SHP77 (cell line): ENCODE measurements at places on chromosomes 16 and 17.
A peak's percentile ranks its signal among the peaks of the same experiment; 100 is the strongest.

- DNase-seq: no peak
Measured at GRCh38 chr16:14378689-14379467, 251.2 kb downstream of the PARN start.

- no peak for DNase-seq
Measured at GRCh38 chr17:2459917-2460271, 51.8 kb downstream of the METTL16 start.

GRCh38 chr16:55257966-55258613 is 65.9 kb upstream of the IRX6 start:
- peak; percentile 1 for DNase-seq

- no peak for DNase-seq
Measured at GRCh38 chr16:51210087-51210486, 59.0 kb upstream of the SALL1 start.

DNA sequence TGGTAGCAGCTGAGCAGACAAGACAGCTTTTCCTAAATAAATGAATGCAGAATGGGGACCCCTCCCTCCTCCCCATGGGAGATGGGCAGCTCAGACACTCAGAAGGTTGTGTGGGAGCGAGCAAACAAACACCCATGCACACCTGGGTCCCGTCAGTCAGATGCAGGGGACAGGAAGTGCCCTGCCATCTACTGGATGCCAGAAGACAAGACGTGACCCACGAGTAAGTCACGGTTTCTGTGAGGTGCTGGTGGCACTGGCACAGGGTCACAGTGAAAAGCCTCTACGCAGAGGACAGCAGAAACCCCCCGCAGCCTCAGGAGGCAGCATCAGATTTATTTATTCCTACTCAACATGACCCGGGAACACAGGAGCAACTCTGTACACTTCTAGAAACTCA is 8.4 kb downstream of the HBQ1 start:
- DNase-seq: no peak

DNA sequence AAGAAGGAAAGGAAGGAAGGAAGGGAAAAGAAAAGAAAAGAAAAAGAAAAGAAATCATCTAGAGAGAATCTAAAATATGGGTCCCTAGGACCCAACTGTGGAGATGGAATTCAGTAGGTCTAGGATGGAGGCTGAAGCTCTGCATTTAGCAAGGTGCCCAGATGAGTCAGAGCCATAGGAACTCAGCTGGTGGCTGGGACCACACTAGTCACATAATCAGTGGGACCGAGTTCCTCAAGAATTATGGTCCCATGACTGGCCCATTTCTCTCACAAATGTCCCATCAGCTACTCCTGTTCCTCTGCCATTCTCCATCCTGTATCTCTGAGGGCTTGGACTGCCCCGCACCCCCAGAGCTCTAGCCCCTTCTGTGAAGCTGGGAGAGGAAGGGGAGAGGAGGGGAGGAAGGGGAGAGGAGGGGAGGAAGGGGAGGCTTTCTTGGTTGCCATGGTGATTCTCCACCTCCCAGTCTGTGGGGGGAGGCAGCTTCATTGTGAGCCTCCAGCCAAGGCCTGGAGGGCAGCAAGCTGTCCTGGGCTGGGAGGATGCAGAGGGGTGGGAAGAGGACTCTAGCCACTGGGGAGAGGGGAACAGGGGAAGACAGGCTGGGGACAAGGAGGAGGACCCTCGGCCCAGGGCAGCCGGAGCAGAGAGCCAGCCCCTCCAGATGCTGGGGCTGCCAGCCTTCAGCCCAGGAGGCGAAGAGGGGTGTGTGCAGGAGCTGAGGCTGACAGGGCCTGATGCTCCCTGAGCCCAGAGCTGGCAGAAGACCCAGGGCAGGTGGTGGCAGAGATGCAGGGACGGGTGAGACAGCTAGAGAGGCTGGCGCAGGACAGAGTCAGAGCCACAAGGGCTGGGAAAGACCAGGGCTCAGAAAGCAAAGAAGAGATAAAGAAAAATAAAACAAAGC is 37.8 kb upstream of the LHX1 start:
- no peak for DNase-seq

GRCh38 chr16:30934827-30935557 is 11.6 kb downstream of the FBXL19 start:
- peak; percentile 65 for DNase-seq

DNA sequence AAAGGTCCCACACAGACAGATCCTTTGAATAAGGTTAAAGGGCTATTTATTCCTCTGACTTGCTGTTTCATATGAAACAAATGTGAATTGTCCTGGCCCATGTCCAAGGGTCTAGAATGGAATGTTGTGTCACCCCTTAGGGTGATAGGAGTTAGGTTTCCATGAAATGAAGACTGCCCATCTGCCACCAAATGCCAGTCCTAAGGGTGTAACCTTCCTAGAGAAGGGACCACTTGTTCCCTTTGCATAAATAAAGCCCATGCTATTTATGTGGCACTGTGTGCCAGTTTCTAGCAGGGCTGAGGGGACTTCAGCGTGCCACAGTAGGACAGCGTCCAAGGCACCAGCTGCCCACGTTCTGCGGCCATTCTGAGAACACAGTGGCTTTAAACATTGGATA is 171.3 kb downstream of the ABCA8 start:
- no peak for DNase-seq

- DNase-seq: no peak
Measured at GRCh38 chr16:76681296-76681695, 404.1 kb downstream of the CNTNAP4 start.

- DNase-seq: no peak
Measured at GRCh38 chr17:63931981-63932561, at the start of gene CD79B. CD79B (minus strand) TSS chr17:63932331; CDS start chr17:63932261, 70 bp downstream.
